NK-92 treated with Interleukin-12 subunit alpha and Interleukin-12 subunit beta, amount 100 ng/mL, for 24 hours (cell line): ENCODE measurements at places on chromosomes 6 and 20.

- DNase-seq = no peak
Measured at GRCh38 chr6:89048985-89049384, 31.6 kb upstream of the PNRC1 start.

DNA sequence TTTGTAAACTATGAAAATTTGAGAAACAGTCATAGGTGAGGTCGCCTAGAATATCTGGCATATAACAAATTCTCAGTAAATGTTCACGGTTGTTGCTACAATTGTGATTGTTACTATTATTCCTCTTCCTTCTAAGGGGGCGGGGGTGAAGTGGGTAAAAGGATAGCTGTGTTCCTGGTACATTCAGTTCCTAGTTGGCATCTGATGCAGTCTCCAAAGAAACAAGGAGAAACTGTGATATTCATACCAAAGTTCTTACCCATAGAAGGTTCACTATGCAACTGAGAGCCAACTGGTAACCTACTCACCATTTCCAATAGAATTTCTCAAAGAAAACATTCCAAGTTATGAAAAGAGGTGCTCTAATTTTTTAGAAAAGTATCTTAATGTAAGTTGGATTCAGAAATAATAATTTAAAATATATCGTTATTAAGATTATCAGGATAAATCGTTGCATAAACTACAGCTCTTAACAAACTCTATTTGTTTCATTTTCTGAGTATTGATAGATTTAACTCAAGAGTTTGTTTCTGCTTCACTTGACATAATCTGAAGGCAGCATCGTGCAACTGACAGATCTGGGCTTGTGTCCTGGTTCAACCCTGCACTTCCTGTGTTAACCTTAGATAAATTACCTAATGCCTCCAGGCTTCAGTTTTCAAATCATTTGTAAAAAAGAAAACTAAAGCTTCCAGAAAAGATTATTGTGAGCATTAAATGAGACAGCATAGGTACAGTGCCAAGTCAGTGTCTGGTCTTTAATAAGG is 13.3 kb upstream of the MAP7 start:
- DNase-seq = peak; percentile 14

GRCh38 chr6:49676671-49677281 is 36.6 kb downstream of the CRISP2 start:
- DNase-seq = no peak

DNA sequence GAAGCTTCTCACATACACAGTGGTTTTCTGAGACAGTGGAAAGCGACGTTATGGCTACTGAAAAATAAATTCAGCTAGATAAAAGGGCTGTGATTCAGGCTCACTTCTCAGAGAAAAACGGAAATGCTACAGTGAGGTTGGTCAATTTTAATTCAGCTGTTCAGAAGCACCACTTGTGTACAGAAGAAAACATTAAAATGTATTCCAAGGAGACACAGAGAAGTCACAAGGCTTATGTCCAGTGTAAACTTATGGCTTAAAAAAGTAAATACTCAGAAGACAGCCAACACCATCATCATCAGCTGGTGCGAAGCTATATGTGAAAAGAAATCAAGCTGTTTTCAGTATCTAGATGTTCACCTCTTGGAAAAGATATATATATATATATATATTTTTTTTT is 68.6 kb downstream of the ABHD12 start:
- no peak for DNase-seq

- no peak for DNase-seq
Measured at GRCh38 chr20:33263784-33264183, 19.2 kb upstream of the BPIFB1 start.

DNA sequence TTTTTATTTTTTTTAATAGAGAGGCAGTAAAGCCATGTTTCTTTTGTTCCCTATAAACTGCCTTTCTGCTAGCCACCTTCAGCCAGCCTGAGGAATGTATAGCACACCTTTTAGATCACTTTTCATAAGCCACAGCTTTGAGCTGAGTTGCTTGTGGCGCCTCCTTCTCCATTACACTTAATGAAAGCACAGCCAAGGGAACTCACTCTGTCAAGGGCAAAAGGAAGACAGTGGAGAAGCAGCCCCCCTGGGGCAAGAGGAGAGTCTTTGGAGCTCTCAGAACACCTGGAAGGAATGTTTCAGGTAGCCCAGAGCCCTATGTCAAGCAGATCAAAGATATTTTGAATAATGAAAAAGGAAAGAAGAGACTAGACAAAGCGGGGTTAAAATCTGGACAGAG is 235.1 kb downstream of the CLIC5 start:
- DNase-seq = no peak

DNA sequence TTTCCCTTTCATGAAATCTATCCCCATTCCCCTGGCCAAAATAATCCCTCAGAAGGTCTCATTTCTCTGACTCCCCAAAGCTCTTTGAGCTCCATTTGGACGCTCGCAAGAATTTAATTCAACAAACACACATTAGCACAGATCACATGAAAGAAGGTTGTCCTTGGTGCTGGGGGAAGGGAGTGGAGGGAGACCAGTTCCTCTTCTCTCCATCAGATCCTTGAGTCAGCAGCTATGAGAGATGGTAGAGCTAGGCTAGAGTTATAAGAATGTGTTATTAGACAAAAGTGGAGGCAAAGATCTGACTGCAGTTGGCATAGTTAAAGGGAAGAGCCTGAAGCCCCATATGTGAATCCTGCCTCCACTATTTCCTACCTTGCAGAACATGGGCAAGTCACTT is 184.2 kb upstream of the CDYL start:
- no peak for DNase-seq

DNA sequence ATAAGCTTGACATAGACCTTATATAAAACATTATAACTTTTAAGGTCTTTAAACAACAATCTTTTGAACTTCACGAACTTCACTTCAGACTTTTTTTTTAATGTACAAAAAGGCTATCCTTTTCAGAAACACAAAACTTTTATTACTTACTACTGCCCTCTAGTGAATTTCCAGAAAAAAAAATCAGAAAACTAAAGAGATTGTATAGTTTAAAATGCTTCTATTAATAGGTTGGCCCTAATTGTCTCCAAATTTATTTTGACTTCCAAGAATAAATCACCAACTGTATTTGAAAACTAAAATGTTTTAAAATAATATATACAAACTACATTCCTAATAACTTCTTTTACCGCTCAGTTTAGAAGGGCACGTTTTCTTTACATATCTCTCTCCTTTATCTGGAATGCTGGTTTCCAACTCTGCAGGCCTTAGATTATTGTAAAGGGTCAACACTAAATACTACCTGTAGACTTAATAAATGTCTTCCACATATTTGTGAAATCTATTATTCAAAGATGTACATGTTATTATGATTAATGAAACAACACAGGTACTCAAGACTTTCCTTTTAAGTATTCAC is 66.8 kb downstream of the LMBRD1 start:
- no peak for DNase-seq

DNA sequence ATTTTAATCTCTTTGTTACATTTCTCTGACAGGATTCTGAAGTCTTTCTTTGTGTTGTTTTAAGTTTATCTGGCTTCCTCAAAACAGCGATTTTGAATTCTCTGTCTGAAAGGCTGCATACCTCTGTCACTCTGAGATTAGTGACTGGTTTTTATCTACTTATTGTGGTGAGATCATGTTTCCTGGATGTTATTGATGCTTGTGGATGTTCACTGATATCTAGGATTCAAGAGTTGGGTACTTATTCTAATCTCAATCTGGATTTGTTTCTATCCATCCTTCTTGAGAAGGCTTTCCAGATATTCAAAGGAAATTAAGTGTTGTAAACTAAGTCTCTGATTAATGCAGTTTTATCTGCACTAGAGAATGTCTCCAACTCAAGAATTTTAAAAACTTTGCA is 1076.1 kb upstream of the ADGRB3 start:
- DNase-seq = no peak

GRCh38 chr6:52529311-52529710 is 47.5 kb downstream of the TRAM2 start:
- no peak for DNase-seq

- DNase-seq = no peak
Measured at GRCh38 chr6:169869301-169869700, 117.9 kb downstream of the ERMARD start.

- no peak for DNase-seq
Measured at GRCh38 chr6:449486-450419, 58.2 kb downstream of the IRF4 start.

DNA sequence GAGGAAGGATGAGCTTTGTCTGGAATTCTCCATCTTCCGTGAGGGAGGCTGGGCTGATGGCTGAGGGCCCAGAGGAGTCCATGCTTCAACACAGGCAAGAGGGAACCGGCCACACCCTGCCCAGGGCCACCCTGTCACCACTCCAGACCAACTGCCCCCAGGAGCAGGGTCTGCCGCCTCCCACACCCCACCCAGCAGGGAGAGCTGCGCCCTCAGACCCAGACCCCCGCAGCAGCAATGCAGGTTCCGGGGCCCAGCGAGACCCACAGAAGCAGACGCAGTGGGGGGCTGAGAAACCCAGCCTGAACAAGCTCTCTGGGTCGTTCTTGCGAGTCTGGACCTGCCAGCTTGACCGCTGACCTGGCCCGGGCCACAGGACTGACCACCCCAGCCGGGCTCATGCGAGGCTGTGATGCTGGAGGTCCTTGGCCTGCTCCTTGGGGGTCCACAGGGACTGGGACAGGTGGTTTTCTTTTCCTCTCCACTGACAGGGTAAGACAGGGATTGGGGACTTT is 25.0 kb downstream of the FRMD1 start:
- DNase-seq = no peak

GRCh38 chr6:111410371-111410770 is 72.6 kb downstream of the REV3L start:
- no peak for DNase-seq

- no peak for DNase-seq
Measured at GRCh38 chr6:13629459-13630116, 14.5 kb downstream of the NOL7 start.

DNA sequence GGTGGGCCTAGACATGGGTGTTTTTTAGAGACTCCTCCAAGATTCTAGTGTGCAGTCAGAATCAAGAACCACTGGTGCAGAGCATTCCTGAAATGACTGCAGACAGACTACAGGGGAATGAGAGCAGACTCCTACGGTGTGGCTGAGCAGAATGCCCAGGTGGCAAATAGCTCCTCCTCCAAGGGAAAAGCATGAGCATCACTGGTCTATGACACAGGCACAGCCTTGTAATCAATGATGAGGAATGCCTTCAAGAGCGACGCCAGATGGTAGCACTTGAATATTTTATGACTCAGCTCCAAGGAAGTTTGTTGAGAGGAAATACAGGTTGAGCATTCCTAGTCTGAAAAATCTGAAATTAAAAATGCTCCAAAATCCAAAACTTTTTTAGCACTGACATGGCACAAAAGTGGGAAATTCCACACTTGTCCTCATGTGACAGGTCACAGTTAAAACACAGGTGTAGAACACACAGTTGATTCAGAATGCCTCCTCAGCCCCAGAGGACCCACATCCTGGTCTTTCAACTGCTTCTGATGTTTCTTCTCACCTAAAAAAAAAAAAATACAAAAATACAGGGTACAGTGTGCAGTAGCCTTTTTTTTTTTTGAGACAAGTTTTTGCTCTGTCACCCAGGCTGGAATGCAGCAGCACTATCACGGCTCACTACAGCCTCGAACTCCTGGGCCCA is 10.6 kb upstream of the FAM8A1 start:
- no peak for DNase-seq

- no peak for DNase-seq
Measured at GRCh38 chr20:9886227-9886626, 47.4 kb upstream of the PAK5 start.

DNA sequence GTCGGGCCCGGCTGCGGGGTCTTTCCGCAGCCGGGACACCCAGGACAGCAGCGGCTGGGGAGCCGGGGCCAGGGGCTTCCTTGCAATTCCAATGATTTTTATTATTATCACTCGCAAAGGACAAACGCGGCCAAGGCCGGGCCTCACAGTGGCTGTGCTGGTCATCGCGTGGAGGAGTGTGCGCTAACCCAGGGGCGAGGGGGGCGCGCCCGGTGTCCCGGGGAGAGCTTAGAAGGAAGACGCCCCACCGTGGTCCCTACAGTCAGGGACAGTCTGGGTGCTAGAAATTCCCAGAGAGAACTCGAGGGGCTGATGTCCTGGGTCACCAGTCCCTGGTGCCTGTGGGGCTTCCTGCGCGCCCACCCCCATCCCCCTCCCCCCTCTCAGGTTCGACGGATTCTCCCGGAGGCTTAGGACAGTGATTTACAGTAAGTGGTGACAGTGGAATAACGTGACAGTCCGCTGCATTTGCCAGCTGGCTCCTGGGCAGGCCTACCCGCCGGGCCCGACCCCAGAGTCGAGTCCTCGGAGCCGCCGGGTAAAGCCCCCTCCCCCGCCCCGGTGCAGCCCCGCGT is 9.5 kb downstream of the FOXC1 start:
- no peak for DNase-seq

DNA sequence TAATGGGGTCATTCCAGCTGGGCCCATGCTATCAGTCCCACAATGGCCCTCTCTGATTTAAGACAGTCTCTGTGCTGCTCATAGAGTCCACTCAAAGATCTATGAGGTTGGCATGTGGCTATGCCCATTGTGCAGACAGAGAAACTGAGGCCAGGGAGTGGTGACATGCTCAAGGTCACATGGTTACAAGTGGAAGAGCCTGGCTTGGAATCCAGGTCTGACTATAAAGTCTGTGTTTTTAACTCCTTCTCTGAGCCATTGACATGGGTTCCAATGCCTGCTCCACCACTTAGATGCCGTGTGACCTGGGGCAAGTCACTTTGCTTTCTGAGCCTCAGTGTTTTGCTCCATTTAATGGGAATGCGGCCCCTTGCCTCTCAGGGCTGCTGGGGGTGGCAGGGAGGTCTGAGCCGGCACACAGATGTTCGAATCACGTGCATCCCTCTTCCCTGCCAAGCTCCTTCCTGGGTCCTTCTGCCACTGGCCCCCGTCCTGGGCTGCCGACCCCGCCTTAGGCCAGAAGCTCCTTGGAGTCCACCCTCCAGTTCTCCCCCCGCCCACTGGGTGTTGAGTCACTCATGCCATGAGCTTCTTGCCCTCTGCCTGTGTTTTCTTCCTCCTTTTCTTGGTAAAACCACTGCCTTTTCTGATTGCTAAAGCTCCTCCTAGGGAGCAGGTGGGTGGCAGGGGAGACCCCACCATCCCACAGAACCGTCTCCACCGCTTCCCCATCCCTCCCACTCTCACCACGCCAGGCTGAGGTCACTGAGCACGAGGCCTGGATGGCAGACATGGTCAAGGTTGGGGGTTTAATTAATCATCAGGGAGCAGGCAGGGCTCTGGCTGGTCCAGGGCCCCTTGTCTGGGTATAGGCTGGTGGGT is 35.7 kb downstream of the CEBPB start:
- peak; percentile 20 for DNase-seq

DNA sequence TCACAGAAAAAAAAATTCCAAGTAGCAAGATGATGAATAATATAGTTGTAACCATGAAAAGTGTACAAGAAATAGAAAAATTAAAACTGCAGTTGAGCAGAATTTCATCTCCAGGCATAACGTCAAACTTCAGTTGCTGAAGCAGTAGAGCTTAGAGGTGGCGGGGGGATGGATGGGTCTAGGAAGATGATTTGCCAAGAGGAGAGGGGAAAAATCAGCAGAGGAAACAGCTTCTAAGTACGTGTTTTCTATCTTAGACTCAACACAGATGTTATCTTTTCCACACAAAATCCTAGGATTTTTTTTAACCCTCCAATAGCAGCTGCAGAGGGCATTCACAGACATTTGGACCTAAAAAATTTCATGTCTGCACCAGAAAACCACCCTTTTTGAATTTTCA is 136.0 kb downstream of the OPN5 start:
- DNase-seq = no peak
